ENCODE measurements at places on chromosomes 2 and 18.

- DNase-seq: no peak
These were observed 18.8 kb upstream of the SH3RF3 start for GRCh38 chr2:109110170-109110569.

DNA sequence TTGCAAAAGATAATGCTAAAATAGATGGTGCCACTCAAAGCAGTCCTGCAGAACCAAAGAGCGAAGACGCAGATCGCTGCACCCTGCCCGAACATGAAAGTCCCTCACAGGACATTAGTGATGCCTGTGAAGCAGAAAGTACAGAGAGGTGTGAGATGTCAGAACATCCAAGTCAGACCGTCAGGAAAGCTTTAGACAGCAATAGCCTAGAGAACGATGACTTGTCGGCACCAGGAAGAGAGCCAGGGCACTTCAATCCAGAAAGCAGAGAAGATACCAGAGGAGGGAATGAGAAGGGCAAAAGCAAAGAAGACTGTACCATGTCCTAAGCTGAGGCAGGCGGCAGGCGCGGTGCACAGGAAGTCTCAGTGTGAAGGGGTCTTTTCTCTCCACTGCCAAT, 34.8 kb upstream of the RBM44 start:
- no peak for DNase-seq

DNA sequence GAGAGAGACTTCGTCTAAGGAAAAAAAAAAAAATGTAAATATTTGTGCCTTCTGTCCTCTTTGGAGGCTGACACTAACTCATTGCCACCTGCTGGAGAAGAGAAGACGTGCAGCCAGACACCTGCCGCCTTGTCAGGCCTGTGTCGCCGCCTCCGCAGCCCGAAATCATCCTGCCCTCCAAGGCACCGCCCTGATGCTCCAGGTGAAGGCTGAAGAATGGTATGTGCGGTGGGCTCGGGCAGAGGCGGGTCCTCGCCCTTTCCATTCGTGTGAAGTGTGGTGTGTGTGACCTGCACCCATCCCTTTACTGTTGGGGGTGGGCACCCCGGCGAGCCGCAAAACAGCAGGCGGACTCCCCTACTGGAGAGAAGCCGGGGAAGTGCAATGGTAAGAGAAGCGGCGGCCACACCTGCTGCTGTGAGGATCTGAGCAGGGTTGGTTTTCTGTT, 60.4 kb downstream of the FAM161A start:
- peak; percentile 65 for DNase-seq

- DNase-seq: no peak
These were observed 1.6 kb upstream of the ZNF385B start for GRCh38 chr2:179862898-179863458.
